ENCODE measurements at places on chromosomes 12 and 14. TPM values are rescaled to one million over a fixed set of nuclear protein-coding genes. Genes with fewer than 3 reads are reported as not detected.

The KLRB1 gene
- total RNA-seq: not detected

The LTBP2 gene
- 383 TPM for total RNA-seq

The TAS2R9 gene
- not detected for total RNA-seq

The NOS1 gene
- 0.21 TPM for total RNA-seq

The OR4E2 gene
- not detected for total RNA-seq

The SPTB gene
- total RNA-seq: 14.9 TPM

The OR6C4 gene
- total RNA-seq: not detected

The EPS8 gene
- total RNA-seq: 94.6 TPM

The CEP128 gene
- total RNA-seq: 3.3 TPM

The LRIG3 gene
- total RNA-seq: 12.3 TPM

The KLHDC1 gene
- not detected for total RNA-seq

The KRT80 gene
- total RNA-seq: not detected

The KRT6C gene
- not detected for total RNA-seq

The RHNO1 gene
- 2.9 TPM for total RNA-seq

The KRT79 gene
- total RNA-seq: not detected

The BLOC1S1 gene
- total RNA-seq: 57.2 TPM

The KRT2 gene
- not detected for total RNA-seq

The SEC23A gene
- 74.8 TPM for total RNA-seq

The RFX4 gene
- not detected for total RNA-seq

The AMN gene
- 0.32 TPM for total RNA-seq

The DLK1 gene
- 7.2 TPM for total RNA-seq

The VRTN gene
- not detected for total RNA-seq

The PPHLN1 gene
- total RNA-seq: 1.7 TPM

The CCDC175 gene
- total RNA-seq: not detected

The SERPINA12 gene
- not detected for total RNA-seq

The MON2 gene
- 14.4 TPM for total RNA-seq

The ASPG gene
- total RNA-seq: not detected

The PAPOLA gene
- 64.2 TPM for total RNA-seq

The TMEM30B gene
- total RNA-seq: 21.5 TPM

The YEATS4 gene
- 4.3 TPM for total RNA-seq

The TMEM229B gene
- 5.5 TPM for total RNA-seq

The TGFB3 gene
- 108 TPM for total RNA-seq

The ITGA7 gene
- 246 TPM for total RNA-seq

The DPY19L2 gene
- total RNA-seq: 3.2 TPM
